ENCODE measurements at places on chromosomes 1 and 21.

- no peak for DNase-seq
Observed at GRCh38 chr1:153476491-153477093, 16.1 kb upstream of the S100A7 start.

DNA sequence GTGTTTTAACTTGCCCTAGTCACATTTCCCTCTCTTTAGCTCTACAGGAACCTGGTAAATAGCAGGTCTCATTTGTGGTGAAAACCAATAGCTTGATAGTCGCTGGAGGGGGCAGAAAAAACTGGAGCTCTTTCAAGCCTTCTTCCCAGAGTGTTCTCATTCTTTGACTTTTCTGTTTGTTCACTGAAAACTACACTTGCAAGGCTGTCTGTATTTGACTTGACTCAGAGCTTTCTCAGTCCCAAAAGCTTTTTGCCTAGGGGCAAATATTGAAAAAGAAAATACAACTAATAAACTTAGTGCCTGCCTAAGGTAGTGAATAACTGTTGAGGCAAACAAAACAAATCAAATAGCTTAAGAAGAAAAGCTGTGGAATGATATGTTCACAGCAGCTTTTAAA is 217.1 kb upstream of the CHRM3 start:
- no peak for DNase-seq

GRCh38 chr1:82106672-82107071 is 305.9 kb downstream of the ADGRL2 start:
- DNase-seq = no peak

- no peak for DNase-seq
Observed at GRCh38 chr1:39951926-39952325, 3.0 kb upstream of the MFSD2A start.

All from activated T-cell treated with anti-CD3 and anti-CD28 coated beads, Interleukin-2, amount 50 U/mL, for 24 hours (primary cell).